Bone marrow (tissue), 2 donors: ENCODE measurements at places on chromosomes 16 and 17.

GRCh38 chr17:77188084-77189066 is 47.6 kb downstream of the SEC14L1 start:
- DNase-seq = no peak

DNA sequence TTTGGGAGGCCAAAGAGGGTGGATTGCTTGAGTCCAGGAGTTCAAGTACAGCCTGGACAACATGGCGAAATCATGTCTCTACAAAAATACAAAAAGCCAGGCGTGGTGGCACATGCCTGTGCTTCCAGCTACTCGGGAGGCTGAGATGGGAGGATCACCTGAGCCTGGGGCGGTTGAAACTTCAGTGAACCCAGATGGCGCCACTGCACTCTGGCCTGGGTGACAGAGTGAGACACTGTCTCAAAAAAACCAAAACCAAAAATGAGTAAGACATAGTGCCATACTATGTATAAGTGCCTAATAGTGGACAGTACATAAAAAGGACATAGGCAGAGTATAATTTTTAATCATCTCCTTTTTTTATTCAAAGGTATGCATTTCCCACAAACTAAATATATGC is 4.0 kb downstream of the CTC1 start:
- no peak for DNase-seq

DNA sequence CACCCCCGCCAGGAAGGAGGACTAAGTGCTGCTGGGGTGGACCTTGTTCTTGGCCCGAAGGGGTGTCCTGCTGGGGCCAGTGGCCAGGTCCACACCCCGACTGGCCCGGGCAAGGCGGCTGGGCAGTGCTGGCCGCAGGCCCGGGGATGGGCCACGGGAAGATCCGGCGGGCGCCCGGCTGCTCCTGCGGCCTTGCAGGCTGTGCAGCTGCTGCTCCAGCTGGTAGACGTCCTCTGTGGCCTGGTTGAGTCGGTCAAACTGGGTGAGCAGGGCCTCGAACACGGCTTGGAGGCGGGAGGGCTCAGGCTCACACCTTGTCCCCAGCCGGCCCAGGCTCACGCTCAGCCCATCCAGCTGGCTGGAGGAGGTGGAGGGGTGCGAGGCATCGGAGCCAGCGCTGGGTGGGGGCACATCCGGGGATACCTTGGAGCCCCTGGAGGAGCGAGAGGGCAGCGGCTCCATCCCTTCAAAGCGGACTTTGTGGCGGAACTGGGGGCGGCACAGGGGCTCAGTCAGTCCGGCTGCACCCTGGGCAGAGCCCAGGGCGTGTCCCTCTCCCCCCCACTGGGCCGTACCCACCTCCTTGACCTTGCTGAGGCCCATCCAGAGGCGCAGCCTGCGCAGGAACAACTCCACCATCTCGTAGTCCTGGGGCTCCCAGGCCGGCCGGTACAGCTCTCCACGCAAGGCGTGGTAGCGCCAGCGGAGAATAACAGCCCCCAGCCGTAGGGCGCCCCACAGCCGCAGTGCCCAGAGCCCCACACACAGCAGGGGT is 42.1 kb downstream of the TSC2 start:
- no peak for DNase-seq

DNA sequence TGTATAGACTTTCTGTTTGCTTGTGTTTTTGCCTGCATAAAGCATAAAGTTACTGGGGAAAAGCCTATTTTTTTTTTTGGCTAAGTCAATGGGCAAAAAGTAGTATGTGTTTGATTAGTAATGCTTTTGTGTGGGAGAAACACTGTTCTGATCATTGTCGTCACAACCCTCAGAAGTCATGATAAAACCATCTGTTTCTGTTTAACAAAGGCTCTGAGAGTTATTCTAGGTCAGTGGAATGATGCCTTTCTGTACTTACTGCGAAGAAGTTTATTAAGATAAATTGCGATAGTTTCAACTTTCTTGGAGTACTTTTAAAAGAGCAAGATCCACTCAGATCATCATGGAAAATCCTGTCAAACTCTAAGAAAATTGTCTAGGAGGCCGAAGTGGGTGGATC is 80.9 kb downstream of the PRKCA start:
- DNase-seq = no peak

DNA sequence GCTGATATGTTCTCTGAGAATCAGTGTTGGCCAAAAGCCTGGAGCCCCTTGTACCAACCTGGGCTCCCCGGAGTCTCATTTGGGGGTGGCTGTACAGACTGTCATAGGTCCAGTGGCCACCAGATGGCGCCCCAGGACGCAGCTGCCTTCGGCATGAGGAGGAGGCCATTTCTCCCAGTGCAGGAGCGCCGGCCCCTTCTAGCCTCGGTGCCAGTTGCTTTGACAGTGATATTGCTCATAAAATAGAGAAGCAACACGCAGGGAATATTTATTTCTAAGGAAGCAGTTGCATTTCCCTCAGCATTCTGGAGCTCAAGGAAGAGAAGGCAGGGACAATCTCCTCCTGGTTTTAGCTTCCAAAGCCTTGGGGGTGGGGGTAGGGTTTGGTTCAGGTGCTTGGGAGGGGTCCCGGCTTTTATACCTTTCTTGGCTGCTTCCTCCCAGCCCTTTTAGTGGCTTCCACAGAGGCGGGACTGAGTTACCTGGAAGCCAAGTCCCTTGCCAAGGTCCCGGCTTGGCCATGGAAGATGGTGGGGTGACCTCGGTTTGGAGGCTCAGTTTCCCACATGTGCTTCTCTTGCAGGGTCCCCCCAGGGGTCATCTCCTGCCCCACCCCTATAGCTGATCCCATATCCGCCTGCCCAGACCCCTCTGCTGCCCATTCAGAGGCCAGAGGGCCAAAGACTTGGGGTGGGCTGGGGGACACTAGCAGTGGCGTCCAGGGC is 117.8 kb upstream of the CDC42EP4 start:
- DNase-seq = peak; percentile 56

DNA sequence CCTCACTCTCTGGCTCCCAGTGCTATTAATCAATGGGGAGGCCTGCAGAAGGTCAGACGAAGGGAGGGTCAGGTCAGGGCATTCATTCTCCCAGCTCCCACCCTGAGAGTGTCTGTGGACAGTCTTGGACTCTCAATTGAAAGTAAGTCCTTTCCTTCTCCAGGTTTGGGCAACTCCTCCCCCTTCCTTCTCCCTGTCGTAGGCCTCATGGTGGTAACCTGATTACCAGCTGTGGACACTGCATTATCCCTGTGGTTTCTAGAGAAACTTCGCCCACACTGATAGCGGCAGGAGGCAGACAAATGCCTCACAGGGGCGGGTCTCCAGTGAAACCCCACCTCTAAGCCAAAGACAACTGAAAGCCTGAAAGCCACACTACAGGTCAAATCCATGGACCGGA is 57.7 kb upstream of the SLC25A19 start:
- no peak for DNase-seq

GRCh38 chr16:53605831-53606400 is 97.7 kb downstream of the RPGRIP1L start:
- no peak for DNase-seq

GRCh38 chr16:49048557-49048956 is 233.1 kb downstream of the CBLN1 start:
- DNase-seq = no peak

- no peak for DNase-seq
Measured at GRCh38 chr16:890716-891352, 80.0 kb downstream of the LMF1 start.

DNA sequence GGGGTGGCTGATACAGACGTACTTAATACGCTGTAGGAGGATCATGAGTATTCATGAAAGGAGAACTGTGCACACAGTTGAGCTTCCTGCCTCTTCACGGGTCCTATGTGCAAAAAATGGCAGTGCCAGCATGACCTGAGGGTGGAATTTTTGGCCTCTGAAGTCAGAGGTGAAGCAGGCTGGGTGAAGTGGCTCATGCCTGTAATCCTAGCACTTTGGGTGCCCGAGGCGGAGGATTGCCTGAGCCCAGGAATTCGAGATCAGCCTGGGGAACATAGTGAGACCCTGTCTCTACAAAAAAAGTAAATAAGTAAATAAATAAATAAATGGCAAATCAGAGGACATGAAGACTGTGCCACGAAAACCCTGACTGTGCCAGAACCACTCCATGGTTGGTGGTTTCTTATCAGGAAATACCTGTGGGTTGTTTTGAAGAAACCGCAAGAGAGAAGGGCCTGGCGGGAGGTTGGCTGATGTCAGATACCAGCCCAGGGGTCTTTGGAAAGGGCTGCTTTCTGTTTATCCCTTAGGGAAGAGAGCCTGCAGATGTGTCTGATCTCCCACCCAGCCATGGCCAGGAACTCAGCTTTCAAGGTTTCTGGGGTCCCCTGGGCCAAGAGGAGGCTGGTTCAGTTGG is 3.4 kb downstream of the ASPSCR1 start:
- no peak for DNase-seq

- no peak for DNase-seq
Measured at GRCh38 chr16:72786606-72787005, 261.3 kb downstream of the ZFHX3 start.

- DNase-seq = no peak
Measured at GRCh38 chr17:40818343-40818732, 4.1 kb downstream of the KRT10 start.

- DNase-seq = no peak
Measured at GRCh38 chr17:21400816-21401593, 24.8 kb downstream of the KCNJ12 start.

DNA sequence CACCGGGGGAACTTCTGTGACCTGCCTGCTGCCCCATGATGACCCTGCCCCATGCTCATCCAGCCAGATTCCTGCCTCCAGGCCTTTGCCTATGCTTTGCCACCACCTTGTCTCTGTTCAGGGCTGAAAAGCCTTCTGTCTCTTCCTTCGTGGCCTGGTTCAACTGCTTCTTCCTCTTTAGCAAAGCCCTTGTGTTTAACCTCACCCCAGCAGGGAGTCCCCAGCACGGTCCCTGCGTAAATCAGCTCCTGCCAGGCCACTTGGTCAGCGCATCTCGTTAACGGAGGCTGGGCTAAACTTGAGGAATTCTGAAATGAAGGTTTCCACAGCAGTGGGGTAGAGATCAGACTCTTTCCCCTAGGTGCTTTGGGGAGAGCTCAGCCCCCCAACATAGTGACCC is 16.1 kb upstream of the KCNJ12 start:
- no peak for DNase-seq

DNA sequence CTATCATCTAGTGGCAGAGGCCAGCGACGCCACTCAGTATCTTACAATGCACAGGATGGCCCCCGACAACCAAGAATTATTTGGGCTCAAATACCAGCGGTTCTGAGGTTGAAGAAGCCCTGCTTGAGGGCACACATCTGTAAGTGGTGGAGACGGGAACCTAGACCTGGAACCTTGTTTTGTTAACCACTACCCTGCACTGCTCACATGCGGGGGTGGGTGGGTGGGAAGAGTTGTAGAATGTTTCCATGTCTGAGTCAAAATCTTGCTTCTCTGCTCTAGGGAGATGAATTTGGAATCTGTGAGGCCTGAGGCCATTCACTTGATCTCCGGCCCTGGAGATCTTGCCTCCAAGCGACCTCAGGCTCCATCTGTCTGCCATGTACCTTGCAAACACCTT is 44.1 kb downstream of the ABCC1 start:
- DNase-seq = no peak
